IMR-90 (cell line): ENCODE measurements at places on chromosomes 12 and 14. TPM values are rescaled to one million over a fixed set of nuclear protein-coding genes. Genes with fewer than 3 reads are reported as not detected.

Gene TSPAN11
- total RNA-seq = 0.18 and 0.28 TPM in 2 replicates

Gene FANCM
- total RNA-seq = 7.0 and 10.3 TPM in 2 replicates

Gene NPFF
- not detected in 2 replicates for total RNA-seq

Gene GLIPR1L1
- not detected in 2 replicates for total RNA-seq

Gene NOVA1
- total RNA-seq = 0.90 and 1.1 TPM in 2 replicates

Gene LRFN5
- 3.6 TPM in 2 replicates for total RNA-seq

Gene IL22
- not detected in 2 replicates for total RNA-seq

Gene KRT77
- not detected in 2 replicates for total RNA-seq

Gene ENDOU
- under 0.01 TPM in 2 replicates for total RNA-seq

Gene KLRG1
- 0.54 and 0.56 TPM in 2 replicates for total RNA-seq

Gene CACNA2D4
- total RNA-seq = 0.18 and 0.28 TPM in 2 replicates

Gene GPR137C
- 0.72 and 1.4 TPM in 2 replicates for total RNA-seq

Gene MUCL1
- total RNA-seq = not detected in 2 replicates

Gene BBOF1
- total RNA-seq = 1.6 and 1.7 TPM in 2 replicates

Gene RPGRIP1
- total RNA-seq = not detected in 2 replicates

Gene ANHX
- not detected in 2 replicates for total RNA-seq

Gene ARMH4
- 4.4 and 5.6 TPM in 2 replicates for total RNA-seq

Gene CPNE6
- total RNA-seq = not detected in 2 replicates

Gene MAP1LC3B2
- total RNA-seq = 0.28 TPM in 1 of 2 replicates, not detected in the other

Gene C1QL4
- 0.18 and 0.28 TPM in 2 replicates for total RNA-seq

Gene TEX22
- total RNA-seq = under 0.01 and 0.18 TPM in 2 replicates

Gene TCL1B
- not detected in 2 replicates for total RNA-seq

Gene BCL2L2
- total RNA-seq = 14.5 and 16.9 TPM in 2 replicates

Gene LDHB
- total RNA-seq = 623 and 997 TPM in 2 replicates

Gene NKX2-1
- not detected in 2 replicates for total RNA-seq

Gene TTC8
- 48.0 and 48.9 TPM in 2 replicates for total RNA-seq

Gene TARBP2
- 27.4 and 27.8 TPM in 2 replicates for total RNA-seq

Gene RND1
- total RNA-seq = under 0.01 TPM in 1 of 2 replicates, not detected in the other

Gene KCNC2
- not detected in 2 replicates for total RNA-seq

Gene MYF5
- not detected in 2 replicates for total RNA-seq

Gene PDZRN4
- total RNA-seq = not detected in 2 replicates

Gene ACVRL1
- total RNA-seq = 5.8 and 7.5 TPM in 2 replicates

Gene SCNN1A
- not detected in 2 replicates for total RNA-seq

Gene TMEM253
- not detected in 2 replicates for total RNA-seq

Gene GDF11
- total RNA-seq = 2.2 and 2.7 TPM in 2 replicates

Gene SIX6
- total RNA-seq = not detected in 2 replicates

Gene GPX2
- total RNA-seq = not detected in 2 replicates

Gene HOXC6
- not detected in 2 replicates for total RNA-seq

Gene LRRC10
- total RNA-seq = not detected in 2 replicates

Gene OR6C2
- not detected in 2 replicates for total RNA-seq

Gene CCDC175
- not detected in 2 replicates for total RNA-seq

Gene FSCB
- total RNA-seq = under 0.01 TPM in 1 of 2 replicates, not detected in the other

Gene TESPA1
- total RNA-seq = not detected in 2 replicates

Gene BCL2L14
- total RNA-seq = not detected in 2 replicates

Gene DGLUCY
- 8.6 and 13.3 TPM in 2 replicates for total RNA-seq

Gene C12orf56
- not detected in 2 replicates for total RNA-seq

Gene PAN2
- 7.5 and 9.7 TPM in 2 replicates for total RNA-seq

Gene A2M
- total RNA-seq = 0.56 and 1.1 TPM in 2 replicates

Gene MYL2
- not detected in 2 replicates for total RNA-seq

Gene AJUBA
- total RNA-seq = 57.2 and 67.6 TPM in 2 replicates

Gene CMA1
- total RNA-seq = not detected in 2 replicates

Gene CLBA1
- 2.2 and 2.7 TPM in 2 replicates for total RNA-seq

Gene KRT83
- not detected in 2 replicates for total RNA-seq

Gene PPP4R3A
- 28.9 and 46.4 TPM in 2 replicates for total RNA-seq
